ENCODE measurements at places on chromosomes 2 and 18. TPM values are rescaled to one million over a fixed set of nuclear protein-coding genes. Genes with fewer than 3 reads are reported as not detected.

- DNase-seq: no peak
These were observed 390.1 kb upstream of the ST6GAL2 start for GRCh38 chr2:107276034-107276433.

Gene CMPK2
- total RNA-seq: 4.4 TPM

DNA sequence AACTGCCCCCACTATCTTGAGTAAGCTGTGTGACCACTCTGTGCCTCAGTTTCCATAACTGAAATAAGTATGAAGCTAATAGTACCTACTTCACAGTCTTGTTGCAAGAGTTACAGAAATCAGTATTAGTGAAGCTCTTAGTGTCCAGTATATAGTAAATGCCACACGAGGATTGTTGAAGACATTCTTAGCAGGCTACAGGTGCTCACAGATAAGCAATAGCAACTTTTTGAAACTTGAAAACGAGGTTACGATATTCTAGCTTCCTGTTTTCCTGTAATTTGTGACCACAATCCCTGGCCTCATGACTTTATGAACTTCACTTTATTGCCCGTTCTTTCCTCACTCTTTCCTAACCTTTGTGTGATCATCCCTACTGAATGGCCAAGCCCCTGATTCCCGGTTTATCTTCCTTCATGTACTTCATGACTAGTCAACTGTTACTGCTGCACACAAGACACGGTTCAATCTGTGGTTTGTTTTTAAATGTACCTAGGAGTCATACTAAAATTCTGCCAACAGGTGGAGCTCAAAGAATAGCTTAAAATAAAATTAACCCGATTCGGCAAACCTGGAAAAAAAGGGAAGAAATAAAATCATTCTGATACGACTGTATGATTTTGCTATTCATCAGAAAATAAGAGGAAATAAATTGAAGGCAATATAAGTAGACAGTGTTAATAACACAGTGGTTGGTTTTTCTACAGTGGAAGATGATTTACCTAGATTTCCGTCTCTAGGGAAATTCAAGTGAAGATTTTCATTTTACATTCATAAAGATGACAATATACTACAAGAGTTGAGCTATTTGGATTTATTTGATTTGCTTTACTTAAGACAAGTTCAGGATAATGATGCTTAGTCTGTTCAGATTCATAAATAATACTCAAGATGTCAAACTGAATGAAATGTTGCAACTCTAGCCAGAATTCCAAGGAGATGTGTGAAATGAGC, 38.1 kb upstream of the STAT1 start:
- no peak for DNase-seq

DNA sequence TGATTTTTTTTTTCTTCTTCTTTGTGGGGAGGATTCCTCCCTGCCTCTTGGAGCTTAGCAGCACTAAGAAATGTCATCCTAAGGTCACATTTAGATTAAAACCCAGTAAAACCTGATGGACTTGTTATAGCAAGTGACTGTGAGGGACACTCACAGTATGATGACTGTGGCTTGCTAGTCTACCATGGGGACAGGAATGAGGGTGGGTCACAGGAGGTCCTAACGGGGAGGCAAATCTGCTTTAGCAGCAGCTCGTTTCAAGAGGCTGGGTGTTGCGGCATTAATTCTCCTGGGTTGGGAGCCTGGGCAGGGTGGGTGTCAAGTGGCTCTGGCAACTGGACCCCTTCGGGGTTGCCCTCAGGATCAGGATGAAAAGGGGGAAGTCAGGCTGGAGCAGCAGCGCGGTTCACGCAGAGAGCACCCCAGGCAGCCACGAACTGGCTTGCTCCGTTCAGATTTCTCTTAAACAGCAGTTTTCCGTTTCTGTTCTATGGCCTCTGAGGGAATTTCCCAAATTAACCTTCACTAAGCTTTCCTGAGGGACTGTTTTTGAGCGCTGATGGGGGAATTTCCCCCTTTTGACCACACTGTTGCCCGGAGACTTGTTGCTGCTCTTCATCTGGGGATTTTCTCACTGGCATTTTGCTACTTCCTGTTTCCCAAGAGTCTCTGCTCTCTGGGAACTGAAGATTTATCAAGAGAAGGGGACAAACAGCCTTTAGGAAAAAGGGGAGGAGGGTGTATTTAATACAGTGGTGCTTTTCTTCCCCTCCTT, 59.8 kb upstream of the PELI1 start:
- no peak for DNase-seq

Gene CCBE1
- total RNA-seq: 51.3 TPM

DNA sequence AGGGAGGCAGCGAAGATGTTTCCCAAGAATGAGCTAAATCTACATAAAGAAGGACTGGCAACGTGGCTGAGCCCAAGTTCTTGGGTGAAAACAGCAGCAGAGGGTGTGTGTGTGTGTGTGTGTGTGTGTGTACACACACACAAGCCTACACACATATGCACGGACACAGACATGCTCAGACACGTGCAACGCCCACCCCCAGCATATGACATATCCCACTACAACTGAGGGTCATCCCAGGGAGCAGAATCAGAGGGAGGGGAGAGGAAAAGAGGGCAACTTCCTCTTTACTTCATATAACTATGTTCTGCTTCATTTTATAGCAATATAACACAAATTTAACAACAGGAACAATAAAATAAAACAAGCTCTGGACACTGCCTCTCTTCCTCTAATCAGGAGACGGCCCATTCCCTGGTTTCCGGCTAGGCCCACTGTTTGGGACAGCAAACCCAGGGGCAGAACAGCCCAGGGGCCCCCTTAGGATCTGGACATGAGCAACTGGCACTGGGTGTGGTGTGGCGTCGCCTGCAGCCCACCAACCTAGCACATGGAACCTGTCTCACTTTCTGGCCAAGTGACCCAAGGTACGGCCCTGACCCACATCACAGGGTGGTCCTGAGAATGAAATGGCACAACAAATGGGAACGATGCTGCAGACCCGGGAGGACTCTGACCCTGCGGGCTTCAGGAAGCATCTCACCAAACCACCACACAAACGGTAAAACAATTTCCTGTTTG, 25.0 kb downstream of the FAM178B start:
- no peak for DNase-seq

Gene SPC25
- 25.2 TPM for total RNA-seq

Gene ANO7
- total RNA-seq: 3.3 TPM

DNA sequence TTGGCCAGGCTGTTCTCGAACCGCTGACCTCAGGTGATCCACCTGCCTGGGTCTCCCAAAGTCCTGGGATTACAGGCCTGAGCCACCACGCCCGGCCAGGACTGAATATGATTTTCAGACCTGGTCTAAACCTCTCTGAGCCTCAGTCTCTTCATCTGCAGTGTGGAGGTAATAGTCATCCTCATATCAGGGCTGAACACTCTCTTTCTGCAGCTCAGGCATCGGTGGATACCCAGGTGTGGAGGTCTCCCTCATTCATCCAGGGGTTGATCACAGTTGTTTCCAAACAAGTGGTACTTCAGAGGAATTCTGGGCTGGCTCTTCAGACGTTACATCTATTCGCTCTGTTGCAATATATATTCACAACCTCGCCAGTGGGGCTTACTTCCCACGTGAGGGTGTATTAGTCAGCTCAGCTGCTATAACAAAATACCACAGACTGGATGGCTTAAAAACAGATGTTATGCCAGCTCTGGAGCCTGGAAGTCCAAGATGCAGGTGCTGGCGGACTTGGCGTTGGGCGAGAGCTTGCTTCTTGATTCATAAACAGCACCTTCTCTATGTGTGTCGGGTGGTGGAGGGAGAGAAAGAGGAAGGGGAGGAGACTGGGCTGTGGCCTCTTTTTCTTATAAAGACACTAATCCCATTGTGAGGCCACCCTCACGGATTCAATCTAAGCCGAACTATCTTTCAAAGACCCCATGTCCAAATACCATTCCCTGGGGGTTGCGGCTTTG, 2.9 kb upstream of the MBP start:
- DNase-seq: peak; percentile 59

DNA sequence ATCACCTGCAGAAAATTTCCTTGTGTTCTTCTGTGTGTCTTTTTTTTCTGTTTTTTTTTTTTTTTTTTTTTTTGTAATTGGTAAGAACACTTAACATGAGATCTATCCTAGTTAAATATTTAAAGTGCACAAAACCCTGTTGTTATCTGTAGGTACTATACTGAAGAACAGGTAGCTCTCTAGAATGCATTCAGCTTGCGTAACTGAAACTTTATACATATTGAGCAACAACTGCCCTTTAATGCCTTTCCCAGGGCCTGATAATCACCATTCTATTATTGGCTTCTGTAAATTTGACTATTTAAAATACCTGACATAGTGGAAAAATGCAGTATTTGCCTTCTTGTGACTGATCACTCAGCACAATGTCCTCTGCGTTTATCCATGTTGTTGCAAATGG, 701.8 kb downstream of the SUCLG1 start:
- DNase-seq: no peak

Gene FOXI3
- total RNA-seq: 2.2 TPM

- no peak for DNase-seq
These were observed 339.3 kb downstream of the ALK start for GRCh38 chr2:29582062-29582461.

Gene UCN
- 0.74 TPM for total RNA-seq

GRCh38 chr18:74392323-74392722, 64.8 kb downstream of the DIPK1C start:
- DNase-seq: no peak

Gene XDH
- total RNA-seq: 2.5 TPM

DNA sequence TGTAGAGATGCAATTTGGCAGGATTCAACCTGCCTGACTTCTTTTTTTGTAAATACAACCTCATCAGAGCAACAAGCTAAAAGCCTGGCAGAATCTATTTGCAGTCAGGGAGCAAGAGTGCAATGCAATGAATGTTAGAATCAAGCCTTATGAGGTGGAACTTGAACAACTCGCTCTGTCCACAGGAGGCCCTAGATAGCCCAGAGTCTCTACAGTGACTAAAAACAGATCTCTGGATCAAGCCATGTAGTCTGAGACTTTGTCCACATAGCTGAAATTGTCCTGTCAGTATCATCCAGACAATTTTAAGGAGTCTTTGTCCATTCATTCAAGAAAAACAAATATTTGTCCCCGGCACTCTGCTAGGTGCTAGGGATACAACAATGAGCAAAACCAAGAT, 32.0 kb upstream of the CDK5R2 start:
- no peak for DNase-seq

DNA sequence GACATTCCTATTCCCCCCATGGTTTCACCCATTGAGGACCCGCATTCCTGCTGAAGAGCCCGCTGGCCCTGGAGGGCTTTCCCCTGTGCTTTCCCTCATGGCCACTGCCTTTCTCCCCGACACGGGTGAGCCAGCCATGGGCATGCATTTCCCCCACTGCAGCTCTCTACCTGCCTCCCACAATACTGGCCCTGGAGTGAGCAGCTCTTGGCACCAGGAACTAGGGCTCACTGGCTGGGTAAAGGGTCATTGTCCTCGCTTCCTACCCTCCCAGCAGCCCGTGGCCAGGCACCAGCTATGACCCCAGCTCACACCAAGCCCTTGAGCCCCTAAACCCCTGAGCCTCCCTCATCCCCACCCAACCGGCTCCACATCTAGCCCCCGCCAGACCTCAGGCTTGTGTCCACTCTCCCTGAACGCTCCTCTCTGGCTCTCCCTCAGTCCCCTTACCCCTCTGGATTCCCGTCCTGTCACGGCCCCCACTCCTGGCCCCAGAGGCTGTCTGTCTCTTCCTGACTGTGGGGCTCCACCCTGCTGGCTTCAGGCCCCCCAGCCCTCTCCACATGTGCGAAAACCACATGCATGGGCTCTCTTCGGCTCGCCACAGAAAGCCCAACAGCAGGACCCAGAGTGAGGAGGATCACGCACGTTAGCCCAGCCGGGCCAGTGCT, 199.8 kb downstream of the ZFP36L2 start:
- no peak for DNase-seq

DNA sequence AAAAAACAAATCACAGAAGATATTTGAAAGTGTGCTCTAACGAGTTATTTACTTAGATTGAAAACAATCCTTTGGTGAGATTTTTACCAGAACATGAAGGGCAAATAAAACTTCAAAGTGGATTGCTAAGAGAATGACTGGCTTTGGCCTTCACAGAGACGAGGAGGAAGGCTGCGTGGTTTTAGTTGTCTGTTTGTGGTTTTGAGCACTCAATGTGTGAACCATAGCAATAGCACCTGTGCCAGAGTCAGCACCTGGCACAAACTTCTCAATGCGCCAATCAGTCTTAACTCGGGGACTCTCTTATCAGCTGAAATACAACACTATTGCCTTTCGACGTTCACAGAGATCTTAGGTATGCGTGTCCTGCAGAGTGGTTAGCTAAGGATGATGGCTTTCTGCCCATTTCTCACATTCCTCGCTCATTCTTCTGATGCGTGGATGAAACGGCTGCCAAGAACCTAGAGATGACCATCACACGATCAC, 70.0 kb downstream of the MBP start:
- no peak for DNase-seq

DNA sequence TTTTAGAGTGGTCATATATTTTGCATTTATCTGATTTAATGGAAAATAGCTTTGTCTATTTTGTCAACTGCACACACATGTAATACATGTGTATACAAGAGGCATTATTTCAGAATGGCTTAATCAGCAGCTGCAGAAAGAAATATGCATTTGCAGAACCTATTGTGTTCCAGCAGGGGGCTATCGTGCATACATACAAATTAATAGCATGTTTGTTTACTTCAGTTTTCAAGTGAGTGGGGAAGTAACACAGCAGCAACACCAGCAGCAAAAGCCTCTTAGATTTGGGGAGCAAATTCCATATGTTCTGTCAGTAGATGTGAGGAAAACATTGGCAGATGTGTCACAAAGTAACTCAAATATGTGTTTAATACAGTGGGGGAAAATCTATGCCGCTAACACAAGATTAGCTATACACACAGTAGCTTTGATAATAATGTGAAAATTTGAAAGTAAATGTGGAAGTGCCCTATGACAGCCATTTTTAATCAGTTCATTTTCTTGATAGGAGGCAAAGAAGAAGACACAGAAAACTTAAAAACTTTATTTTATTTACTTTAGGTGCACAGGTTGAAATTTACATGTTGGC, 218.1 kb downstream of the WDR7 start:
- no peak for DNase-seq

GRCh38 chr2:17793296-17793695, 23.0 kb upstream of the MSGN1 start:
- DNase-seq: no peak

DNA sequence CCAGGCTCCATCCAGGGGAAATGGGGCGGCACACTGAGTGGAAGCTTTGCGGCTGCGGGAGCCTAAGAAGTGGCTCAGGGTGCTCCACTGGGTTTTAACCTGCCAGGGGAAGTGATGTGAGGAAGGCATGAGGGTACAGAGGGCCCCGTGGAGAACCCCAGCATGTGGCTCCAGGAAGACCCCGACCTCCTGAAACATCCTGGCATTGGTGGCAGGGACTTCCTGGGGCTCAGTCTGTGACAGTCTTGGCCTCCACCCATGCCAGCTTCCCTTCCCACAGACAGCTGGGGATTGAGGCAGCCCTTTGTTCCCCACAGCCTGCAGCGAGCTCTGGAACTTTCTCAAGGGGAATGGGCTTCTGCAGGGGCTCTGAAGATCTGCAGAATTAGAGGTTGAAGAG, 146.6 kb downstream of the TNS1 start:
- DNase-seq: no peak

Gene ACVR1C
- total RNA-seq: 27.9 TPM

All from type B pancreatic cell (in vitro differentiated cells).